ENCODE measurements at places on chromosomes 5 and 9.
A peak's percentile ranks its signal among the peaks of the same experiment; 100 is the strongest.

DNA sequence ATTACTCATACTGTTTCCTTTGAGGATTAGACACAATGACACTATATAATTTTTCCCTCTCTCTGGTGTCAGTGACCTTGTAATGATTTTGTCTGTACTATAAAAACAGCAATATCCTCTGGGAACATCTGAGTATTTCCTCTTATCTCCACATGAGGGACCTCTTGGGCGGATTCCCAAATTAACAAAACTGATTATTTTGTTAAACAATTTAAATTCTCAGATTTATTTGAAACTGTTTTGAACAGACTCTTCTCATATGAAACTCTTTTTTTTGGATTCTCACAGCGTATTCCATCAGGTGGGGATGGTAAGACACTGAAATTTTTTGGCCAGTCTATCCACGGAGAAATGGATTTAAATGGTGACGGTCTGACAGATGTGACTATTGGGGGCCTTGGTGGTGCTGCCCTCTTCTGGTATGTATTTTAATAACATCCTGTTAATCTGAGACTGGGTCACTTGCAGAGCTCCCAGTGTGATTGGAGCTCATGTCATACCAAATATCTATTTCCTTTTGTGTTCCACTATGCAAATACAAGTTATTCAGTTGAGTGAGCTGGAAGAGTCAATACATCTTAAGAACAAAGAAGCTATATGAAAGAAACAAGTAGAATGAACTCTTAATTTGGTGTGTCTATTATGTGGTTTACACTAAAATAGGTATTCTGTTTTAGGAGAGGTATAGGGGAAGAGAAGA, 73.8 kb upstream of the ITGA2 start:
- DNase-seq, result peak; percentile 47

DNA sequence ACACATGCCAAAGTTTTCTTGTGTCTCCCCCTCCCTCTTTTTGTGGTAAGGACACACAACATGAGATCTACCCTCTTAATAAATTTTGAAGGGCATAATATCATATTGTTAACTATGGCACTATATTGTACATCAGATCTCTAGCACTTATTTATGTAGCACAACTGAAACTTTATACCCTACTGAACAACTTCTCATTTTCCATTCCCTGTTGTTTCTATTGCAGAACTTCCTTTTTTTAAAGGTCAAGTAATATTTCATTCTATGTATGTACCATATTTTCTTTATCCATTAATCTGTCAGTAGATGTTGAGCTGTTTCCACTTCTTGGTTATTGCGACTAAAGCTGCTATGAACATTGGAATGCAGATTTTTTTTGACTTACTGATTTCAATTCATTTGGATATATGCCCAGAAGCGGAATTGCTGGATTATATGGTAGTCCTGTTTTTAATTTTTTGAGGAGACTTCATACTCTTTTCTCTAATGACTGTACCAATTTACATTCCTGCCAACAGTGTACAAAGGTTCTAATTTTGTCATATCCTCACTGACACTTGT, 305.3 kb downstream of the PRR16 start:
- no peak for DNase-seq

GRCh38 chr5:177300236-177300880, 3.2 kb downstream of the RAB24 start:
- DNase-seq, result no peak

GRCh38 chr9:80792726-80793125, 896.6 kb downstream of the TLE1 start:
- no peak for DNase-seq

GRCh38 chr5:64811050-64811640, 42.4 kb downstream of the CWC27 start:
- DNase-seq, result no peak

GRCh38 chr9:89794918-89795317, 190.1 kb downstream of the GADD45G start:
- DNase-seq, result no peak

DNA sequence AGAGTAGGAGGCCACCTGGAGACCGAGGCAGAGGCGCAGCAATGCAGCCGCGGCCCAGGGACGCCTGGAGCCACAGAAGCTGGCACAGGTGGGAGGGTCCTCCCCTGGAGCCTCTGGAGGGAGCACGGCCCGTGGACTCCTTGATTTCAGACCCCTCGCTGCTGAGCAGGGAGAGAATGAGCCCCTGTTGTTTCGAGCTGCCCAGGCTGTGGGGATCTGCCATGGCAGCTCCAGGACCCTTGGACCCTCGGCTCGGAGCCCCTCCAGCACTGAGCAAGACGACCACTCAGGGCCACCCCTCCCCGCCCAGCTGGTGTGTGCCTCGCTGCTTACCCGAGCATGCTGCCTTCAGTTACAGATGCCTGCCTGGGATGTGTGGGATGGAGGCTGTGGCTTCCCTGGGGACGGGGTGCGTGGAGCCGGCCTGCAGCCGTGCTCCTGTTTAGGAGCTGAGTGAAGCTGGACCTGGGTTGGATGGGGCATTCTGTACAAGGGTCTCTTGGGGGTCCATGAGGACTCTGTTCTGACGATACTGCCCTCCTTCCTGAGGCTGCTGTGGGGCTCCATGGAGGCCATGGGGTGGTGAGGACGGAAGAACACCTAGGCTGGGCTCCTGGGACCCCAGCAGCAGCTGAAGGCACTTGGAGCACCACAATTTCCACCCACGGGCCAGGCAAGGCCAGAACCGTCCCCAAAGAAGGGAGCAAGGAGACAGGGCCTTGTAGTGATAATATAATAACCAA, 115.1 kb upstream of the LPCAT1 start:
- DNase-seq, result no peak

GRCh38 chr9:134525070-134525815, 116.4 kb upstream of the COL5A1 start:
- no peak for DNase-seq

All from ovary (tissue), 10 donors.